ENCODE measurements at places on chromosomes 7 and 10.

- no peak for DNase-seq
These were observed 54.1 kb upstream of the NCAPG2 start for GRCh38 chr7:158758586-158759244.

DNA sequence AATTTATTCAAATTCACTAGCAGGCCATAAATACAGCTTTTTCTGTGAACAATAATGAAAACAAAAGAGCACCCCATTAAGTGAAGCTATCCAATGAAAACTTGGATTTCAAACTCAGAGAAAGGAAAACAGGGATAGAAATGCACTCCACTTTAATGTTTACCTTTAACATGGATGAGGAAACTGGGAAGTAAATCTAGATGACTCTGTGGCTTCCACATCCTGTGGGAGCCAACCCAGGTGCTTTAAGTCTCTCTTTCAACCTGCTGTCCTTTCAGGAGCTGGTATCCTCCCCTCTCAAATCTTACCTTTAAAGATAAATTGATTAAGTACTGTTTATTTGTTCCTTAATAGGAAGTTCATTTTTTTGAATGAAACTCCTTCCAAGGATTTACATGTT lies 21.5 kb upstream of the SGMS1 start:
- DNase-seq: no peak

DNA sequence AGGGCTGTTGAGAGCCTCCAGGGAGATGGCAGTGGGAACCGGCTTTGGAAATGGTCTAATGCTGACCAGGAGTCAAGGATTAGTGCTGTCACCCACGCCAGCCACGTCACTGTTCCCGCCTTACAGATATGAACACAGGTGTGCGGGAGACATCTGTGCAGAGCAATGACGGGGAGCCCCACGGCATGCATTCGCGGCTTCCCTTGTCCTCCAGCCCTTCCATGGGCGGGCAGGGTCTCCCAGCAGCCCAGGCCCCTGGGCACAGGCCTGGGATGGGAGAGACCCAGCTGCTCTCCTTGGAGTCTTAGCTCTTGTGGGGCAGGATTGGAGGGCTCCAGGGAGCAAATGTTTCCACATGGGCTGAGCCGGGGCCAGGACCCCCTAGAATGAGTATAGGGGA lies 94.2 kb downstream of the MYL10 start:
- DNase-seq: no peak

GRCh38 chr10:118912961-118913600 lies 116.4 kb upstream of the NANOS1 start:
- no peak for DNase-seq

- no peak for DNase-seq
These were observed 9.9 kb upstream of the DOCK1 start for GRCh38 chr10:126895214-126895781.

- no peak for DNase-seq
These were observed at the start of gene MYL7 for GRCh38 chr7:44141221-44141850. Gene MYL7, minus strand, starts transcription at chr7:44141332. Its CDS starts 27 bp downstream, at chr7:44141305.

DNA sequence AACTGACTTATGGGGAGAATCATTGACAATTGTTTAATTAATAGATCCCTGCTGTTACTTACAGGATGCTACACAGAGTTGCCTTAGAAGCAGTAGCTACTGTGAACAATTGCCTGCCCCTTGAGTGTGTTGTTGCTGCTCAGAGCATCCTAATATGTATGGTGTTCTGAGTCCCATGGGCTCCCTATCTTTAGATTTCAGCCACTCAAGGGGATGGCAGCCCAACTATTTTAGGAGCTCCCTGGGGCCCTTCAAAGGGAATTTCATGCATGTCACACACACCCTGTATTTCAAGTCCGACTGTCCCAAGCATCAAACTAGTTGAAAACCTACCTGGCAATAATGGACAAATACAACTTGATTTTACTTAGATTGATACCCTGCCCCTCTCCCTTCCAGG lies 111.2 kb downstream of the NOC3L start:
- no peak for DNase-seq

DNA sequence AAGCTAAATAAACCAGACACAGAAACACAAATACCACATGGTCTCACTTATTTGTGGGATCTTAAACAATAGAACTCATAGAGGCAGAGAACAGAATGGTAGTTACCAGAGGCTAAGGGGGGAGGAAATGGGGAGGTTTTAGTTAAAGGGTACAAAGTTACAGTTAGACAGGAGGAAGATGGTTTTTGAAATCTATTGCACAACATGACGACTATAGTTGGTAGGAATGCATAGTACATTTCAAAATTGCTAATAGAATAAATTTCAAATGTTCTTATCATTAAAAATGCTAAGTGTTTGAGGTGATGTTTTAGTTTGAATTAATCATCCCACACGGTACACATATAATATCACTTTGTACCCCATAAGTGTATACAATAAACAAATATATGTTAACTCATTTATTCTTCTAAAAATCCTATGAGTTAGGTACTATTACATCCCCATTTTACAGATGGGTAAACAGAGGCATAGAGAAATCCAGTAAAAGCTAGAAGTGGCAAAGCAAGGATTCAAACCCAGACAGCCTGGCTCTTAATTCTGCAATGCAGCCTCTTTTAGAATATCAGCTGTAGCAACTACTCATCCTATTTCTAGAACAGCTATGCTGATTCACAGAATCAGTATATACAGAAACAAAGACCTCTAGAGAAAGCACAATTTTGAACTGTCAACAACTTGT lies 50.9 kb downstream of the HBP1 start:
- DNase-seq: no peak

DNA sequence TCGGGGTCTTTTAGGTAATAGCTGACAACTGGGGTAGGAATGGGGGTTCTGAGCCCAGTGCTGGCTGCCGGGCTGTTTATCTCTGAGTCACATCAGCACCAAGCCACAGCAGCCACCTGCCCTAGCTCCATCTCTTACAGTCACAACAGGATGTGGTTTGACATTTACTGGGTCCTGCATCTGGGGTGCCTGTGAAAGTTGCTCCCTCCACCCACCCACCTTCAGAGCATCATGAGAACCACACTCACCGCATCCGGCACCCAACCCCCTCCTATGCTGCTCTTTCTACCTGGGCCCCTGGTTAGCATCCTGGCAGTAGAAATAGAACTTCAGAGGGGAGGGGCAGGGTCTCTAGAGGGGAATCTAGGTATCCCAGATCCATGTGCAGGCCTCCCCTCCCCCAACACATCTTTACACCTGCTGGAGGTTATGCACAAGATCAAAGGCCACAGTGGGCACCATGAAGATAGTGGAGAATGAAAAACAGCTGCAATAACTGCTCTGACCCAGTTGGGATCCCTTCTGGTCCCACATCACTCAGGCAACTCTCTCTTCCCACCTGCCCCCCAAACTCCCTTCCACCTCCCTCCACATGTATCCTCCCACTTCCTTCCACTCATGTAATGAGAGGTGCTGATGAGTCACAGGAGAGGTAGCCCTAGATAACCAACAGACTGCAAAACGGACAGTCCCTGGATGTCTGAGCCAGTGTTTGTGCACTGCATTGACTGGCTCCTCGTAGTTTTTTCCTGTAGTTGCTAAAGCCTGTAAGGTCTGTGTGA lies 38.2 kb downstream of the PRSS2 start:
- no peak for DNase-seq

GRCh38 chr10:14723052-14723689 lies 51.5 kb downstream of the FAM107B start:
- no peak for DNase-seq

DNA sequence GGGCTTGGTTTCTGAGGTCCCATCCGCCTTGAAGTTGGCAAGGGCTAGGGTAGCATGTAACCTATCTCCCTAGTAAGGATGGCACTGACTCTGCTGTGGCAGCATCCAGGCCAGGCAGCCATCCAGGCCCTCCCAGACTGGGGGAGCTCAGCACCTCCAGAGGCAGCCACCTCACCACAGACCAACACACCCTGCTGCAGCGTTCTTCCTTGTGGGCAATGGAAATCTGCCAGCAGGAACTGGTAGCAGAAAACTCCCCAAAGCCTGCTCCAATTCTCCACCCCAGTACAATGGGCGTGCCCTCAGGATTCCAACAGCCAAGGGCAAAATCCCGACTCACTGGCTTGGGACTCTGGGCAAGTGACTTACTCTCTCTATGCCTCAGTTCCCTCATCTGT lies 27.5 kb downstream of the DLG5 start:
- DNase-seq: no peak

GRCh38 chr10:128914681-128915080 lies 552.4 kb upstream of the MGMT start:
- no peak for DNase-seq

GRCh38 chr10:78623578-78624215 lies 445.1 kb upstream of the ZMIZ1 start:
- DNase-seq: peak; percentile 36

GRCh38 chr10:48439581-48440041 lies 133.1 kb downstream of the MAPK8 start:
- DNase-seq: peak; percentile 7

DNA sequence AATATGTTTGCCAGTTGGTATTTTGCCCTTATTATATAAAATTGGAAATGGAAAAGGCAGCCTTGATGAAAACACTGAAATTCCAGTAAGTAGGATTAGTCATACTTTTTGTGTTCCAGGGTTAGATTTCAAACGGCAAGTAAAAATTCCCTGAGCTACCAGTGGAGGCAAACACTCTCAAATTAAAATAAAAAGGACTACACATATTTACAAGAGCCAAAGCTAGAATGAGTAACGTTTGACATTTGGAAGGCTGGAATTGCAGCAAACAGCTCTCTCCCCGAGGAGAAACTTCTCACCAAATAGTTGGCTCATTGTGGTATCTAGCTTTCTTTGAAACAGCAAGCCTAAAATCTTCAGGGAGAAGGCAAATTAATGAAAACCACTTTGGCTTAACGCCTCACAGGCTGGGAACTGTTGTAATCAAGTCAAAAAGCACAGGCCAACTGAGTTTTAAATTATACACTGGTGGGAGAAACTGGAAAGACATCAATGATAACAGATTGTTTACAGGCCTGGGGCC lies 288.4 kb downstream of the SNX13 start:
- no peak for DNase-seq

DNA sequence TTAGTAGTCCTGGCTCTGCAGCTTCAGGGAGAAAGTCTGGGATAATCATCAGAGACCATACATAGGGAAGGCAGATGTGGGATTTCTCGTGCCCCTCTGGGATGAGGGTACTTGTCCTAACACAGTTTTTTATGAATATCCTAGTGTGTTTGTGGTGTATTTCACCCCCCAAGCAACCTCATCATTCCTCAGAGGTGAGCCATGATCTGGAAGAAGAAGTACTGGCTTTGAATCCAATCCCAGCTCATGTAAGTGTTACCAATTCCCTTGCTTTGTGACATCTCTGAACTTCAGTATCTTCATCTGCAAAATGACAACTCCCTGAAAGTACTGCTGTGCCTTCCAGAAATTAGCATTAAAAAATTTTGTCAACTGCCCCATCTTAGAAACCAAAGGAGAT lies 347.5 kb upstream of the ZMIZ1 start:
- DNase-seq: no peak

DNA sequence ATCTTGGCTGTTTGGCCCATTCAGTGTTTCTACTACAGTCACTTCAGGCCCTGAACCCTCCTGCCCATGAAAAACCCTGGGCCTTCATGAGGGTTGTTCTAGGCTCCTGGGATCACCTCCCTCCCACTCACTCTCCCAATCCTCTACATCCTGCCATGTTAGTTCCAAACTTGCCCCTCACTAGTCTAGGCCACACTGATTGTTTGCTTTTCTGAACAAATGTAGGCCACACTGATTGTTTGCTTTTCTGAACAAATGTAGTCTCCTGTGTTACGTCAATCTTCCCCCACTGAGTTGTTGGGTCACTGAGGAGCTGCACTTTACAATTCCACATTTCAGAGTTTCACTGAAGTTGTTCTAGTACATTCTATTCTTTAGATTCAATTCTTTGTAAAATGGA lies 5.3 kb upstream of the ALDH18A1 start:
- DNase-seq: no peak

DNA sequence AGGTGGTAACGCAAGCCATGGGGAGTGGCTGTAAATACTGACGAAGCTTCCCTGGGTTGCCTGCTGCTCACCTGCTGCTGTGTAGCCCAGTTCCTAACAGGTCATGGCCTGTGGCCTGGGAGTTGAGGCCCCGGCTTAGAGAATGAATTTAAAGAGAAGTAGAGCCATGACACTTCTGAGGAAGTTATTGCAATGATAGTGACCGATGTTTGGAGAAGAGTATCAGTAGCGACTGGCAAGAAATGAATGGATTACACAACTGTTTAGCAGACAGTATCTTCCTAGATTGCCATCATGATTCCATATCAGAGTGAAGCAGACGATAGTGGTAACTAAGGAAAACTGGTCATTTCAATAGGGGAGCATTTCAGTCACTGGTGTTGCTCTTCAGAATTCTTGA lies 249.6 kb downstream of the PLXDC2 start:
- no peak for DNase-seq

DNA sequence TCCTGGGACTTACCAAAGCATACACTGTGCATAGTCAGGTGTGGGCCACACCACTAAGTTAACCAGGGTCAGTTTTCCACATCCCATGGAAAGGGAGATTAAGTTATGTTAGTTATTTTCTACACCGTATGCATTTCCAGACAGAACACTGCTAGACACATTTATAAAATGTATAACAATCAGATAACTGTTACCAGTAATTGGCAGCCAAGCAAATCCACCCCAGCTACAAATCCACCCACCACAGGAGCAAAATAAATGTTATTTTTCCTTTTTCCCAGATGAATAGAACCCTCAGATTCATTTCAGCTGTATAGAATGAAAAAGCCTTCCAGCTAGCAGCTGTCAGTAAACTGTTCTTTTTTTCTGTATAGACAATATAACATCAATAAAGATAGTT lies 256.9 kb upstream of the FZD1 start:
- no peak for DNase-seq

- DNase-seq: no peak
These were observed 11.7 kb downstream of the C1QL3 start for GRCh38 chr10:16509996-16510395.

DNA sequence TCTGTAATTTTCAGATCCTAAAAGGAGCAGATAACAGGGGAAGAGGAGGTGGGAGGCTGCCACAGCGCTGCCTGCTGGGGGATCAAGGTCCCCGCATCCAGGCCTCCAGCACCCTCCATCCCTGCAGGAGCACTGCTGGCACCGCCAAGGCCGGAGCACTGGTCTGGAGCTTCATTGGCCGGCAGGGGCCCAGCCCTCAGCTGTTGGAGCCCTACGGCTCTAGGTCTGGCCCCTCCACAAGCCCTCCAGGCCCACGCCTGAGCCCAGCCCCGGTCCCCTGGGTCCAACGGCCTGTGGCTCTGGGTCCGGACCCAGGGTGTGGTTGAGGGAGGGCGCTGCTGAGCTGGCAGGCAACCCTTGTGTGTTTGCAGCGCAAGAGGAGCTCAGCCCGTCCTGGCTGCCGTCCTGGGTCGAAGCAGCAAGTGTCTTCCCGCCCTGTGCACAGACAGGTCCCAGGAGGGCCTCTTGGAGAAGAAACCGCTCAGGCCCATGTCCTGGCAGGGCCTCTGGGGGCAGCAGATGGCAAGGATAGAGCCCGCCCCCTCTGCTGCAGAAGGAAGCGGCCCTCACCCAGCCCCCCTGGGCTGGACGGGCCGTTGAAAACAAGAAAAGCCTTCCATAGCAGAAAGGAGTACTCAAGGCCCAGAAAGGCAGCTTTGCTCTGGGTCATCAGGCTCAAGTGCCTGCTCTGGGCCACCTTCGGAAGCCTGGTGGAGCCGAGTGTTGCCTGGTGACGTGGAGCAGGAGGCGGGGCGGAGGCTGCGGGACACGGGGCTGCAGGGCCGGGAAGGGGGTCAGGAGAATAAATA lies 54.3 kb upstream of the TNRC18 start:
- no peak for DNase-seq

GRCh38 chr10:71179382-71179781 lies 33.0 kb upstream of the UNC5B start:
- no peak for DNase-seq
